Effector CD4-positive, alpha-beta T cell (primary cell): ENCODE measurements at places on chromosomes 3 and 15.

- no peak for DNase-seq
These were observed 34.3 kb upstream of the ZMAT3 start for GRCh38 chr3:179105881-179106280.

DNA sequence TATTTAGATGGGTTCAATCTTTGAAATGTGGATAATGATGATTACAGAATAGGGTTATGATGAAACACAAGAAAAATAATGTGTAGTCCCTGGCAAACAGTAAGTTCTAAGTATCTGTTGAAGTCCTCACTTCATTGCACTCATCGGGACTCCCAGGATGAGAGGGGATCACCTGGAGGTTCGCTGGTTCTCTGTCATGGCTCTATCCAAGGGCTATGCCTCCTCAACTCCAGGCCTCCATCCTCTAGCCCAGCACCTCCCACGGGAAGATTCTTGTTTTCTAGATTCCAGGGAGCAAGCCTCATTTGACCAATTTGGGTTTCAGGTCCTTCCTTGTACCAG lies 45.5 kb downstream of the ANP32A start:
- DNase-seq: no peak

DNA sequence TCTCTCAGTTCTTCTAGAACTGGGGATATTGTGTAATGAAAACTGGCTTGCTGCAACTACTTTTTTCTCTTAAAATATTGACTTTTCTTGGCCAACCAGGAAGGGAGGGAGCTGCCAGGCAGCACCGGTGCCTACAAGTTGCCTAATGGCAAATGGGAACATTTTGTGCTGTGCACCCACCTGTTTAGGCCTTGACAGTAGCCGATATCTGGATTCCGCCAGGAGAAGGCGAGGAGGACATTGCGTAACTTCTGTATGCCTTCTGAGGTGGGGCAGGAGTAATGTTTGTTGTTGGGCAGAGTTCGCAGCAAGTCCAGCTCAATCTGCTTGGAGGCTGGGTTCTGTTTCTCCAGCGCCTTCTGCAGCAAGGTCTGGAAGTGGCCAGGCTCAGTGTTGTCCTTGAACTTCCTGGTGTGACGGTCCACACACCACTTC lies 64.9 kb downstream of the TBC1D2B start:
- DNase-seq: no peak

GRCh38 chr3:101229681-101230080 lies 90.7 kb downstream of the IMPG2 start:
- DNase-seq: no peak

- peak; percentile 38 for DNase-seq
These were observed 150.2 kb downstream of the DNAJB8 start for GRCh38 chr3:128316481-128316891.

DNA sequence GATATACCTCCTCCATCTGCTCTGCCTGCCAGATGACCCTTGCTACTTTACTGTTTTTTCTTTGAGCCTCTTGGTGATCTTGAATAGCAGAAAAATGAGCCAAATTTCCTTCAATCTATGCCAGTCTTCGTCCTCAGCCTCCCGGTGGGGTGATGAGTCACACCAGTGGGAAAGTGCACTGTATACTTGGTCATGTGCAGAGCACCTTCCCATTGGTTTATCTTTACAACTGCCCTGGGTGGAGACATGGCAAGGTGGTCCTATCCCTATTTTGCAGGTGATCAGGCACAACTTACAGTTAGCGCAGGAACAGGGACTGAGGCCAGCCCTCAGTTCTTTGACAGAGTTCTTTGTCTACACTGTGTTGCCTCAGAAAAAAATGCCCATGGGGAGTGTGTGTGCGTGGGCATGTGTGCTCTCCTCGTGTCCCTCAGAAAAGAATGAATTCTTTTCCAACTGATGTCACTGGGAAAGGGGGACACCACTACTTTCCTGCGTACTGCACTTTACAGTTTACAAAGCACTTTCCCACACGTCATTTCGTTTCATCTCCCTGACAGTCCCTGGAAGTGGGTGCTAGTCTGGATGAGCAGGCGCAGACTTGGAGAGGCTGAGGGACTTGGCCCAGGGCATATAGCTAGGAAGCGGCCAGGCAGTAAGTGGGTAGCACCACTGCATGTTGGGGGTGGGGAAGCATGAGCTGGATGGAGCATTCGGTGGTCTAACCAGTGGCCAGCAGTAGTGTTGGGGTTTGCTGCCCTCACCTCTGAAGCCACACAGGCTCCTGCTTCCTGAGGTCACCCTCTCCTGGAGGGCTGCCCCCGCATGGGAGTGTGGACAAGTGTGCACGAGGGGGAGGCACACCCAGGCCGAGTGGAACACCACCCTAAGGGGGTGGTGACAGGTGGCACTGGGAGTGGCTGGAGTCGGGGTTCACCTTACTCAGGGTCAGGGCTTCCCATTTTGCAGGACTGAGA lies 24.1 kb downstream of the SMAD3 start:
- DNase-seq: no peak

GRCh38 chr15:29669823-29670222 lies 152.4 kb downstream of the TJP1 start:
- DNase-seq: no peak

DNA sequence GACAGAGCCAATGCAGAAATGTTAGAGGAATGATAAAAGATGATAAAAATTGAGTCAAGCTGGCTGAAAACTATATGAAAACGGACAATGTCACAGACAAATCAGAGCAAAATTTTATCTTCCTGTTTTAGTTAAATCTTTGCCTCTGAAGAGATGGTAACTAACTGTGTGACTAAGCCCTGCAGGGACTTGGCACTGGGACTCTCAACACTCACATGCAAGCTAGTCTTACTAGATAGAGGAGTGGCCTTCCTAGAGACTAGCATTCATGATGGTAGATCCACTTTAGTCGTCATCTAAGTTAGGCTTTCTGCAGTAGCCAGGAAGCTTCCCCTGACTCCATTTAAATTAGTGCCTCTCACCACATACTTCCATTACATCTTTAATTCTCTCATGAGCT lies 4.1 kb downstream of the CCDC191 start:
- no peak for DNase-seq

GRCh38 chr15:81108427-81108826 lies 25.6 kb upstream of the CFAP161 start:
- DNase-seq: no peak

- DNase-seq: no peak
These were observed 150.5 kb downstream of the CFAP20DC start for GRCh38 chr3:58899159-58899952.

GRCh38 chr3:14477311-14477935 lies 62.7 kb downstream of the GRIP2 start:
- DNase-seq: no peak

- DNase-seq: no peak
These were observed 568 bp downstream of the SENP2 start for GRCh38 chr3:185586686-185587039.

GRCh38 chr3:58260733-58261132 lies 23.1 kb downstream of the ABHD6 start:
- no peak for DNase-seq

DNA sequence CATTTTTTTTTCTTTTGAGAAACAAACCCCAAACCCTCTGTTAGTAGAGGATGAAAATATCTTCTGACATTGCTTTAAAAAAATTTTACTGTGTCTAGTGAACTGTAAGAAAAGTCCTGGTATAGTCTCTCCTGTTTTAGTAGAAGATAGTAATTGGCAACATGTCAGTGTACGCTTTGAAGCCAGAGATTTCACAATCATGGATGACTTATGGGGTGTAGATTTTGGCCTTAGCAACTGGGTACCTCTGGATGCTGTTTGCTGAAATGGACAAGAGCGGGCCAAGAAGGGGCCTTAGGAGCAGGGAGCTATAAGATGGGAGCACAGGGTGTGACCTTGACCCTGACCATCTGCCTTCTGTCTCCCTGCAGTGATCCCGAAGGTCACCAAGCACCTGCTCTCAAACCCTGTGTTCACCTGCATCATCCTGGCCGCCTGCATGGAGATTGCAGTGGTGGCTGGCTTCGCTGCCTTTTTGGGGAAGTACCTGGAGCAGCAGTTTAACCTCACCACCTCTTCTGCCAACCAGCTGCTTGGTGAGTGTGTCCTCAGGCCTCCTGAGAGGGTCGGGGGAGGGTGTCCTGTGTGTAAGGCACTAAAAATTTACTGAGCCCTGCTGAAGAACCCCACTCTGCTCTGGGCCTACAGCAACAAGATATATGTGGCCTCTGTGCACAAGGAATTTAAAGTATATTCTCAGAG lies 266.7 kb downstream of the SLCO3A1 start:
- no peak for DNase-seq

- no peak for DNase-seq
These were observed 141.7 kb downstream of the TIGIT start for GRCh38 chr3:114435386-114436115.

DNA sequence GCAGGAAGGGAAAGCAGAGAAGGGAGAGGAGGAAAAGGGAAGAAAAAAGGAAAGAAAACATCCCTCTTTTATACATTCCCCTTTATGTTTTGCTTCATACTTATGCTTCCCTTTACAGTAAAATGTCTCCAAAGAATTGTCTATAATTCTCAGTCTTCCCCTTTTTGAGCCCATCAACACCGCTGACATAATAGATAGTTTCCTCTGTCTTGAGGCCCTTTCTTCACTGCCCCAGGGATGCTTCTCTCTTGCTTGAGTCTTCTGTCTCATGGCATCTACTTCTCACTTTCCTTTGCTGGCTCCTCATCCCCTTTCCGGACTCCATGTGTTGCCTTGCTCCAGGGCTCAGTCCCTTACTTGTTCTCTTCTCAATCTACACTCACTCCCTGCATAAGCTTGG lies 99.7 kb upstream of the DAZL start:
- no peak for DNase-seq

DNA sequence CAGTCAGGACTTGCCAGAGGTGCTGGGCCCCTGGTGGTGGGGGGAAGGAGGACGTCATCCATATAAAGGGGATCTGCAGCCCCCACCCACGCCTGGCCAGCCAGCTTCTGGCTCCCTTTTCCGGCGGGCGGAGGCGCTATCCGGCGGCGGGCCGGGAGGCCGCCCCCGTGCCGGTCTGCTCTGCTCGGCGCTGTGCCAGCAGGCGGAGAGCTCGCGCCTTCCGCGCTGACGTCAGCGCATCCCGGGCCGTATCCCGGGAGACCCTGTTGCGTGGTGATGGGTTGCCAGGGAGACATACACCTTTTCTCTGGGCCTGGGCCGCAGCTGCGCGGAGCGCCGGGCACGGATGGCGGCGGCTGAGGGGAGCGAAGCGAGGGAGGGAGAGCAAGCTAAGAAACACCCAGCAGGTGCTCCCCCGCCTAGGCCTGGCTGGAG lies 1.1 kb downstream of the FAM131A start:
- DNase-seq: no peak

GRCh38 chr3:63595221-63595620 lies 57.3 kb upstream of the SNTN start:
- DNase-seq: no peak

DNA sequence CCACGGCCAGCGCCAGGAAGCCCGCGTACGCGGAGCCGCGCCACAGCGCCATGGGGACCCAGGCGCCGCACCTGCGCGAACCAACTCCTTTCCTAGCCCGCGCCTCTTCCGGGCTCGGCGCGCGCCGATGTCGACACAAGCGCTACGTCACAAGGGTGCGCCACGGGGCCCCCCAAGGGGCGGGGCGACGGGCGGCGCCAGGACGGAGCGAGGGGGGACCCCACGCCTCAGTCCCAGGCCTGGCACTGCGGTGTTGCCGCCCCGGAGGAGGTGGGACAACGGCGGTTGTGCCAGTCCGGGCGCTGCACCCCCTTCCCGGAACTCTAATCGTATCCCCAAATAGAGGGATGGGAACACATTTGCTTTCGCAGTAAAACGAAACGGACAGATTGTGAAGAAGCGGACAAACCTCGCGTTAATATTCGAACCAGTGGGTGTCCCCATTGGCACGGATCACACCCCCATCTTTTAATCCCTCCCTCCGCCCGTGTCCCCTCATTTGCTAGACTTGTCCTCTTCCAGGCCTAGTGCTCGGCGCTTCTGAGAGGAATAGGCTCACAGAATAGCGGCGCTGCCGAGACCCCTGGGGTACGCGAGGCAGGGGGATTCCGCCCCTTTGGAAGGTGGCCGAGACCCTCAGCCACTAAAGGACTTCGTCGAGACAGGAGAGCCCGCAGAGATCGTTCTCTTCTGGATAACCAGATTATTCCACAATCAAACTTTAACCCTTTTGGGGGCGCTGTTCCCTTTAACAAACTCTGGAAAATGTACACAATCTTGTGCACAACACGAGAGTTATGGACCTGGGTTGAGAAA lies at the start of gene ADPGK:
TSS of gene ADPGK (minus strand) at position 119 of the 816 bp plus-strand sequence. CDS start at position 52, 67 bp downstream.
- DNase-seq: peak; percentile 93

GRCh38 chr15:97521381-97522285 lies 438.9 kb upstream of the ARRDC4 start:
- no peak for DNase-seq

- no peak for DNase-seq
These were observed 135.4 kb downstream of the ATG7 start for GRCh38 chr3:11407644-11408043.

GRCh38 chr15:29429584-29429983 lies 160.0 kb upstream of the NSMCE3 start:
- no peak for DNase-seq

- DNase-seq: no peak
These were observed 563.5 kb downstream of the PDCD6IP start for GRCh38 chr3:34361921-34362320.

- no peak for DNase-seq
These were observed 215.5 kb downstream of the CACNA2D3 start for GRCh38 chr3:54337846-54338245.

DNA sequence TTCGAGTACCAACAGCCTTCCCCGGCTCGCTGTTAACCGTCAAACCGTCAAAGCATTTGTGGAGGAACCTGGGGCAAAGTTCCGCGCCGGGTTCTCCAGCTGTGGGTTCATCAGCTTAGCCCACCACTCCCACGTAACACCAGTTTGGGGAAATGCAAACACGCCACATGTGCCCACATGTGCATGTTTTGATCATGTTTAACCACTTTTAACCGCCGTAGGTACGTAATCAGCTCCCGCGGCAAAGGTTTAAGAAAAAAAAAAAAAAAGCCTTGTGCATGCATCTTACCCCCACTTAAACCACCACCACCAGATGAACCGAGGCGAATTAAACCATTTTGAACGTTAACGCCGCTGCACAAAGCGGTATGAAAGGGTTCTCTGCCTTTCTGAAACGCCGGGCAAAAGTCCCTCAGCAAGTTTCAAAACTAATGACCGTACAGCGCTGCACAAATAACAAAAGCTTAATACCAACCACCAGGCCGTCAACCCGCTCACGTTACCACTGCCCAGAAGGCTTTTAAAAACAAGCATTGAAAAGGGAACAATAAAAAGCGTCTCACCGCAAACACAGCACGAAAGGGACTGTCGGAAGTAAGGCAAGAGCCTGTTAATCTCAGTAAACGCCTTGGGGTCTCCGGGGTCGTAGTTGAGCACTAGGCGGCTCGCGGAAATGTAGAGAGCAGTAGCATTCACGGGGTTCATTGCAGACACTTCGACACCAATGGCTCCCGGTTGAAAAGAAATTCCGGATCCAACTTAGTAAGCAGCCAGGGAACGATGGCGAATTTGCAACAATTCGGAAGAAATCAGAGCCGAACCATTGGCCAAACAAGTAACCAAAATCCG lies 1.5 kb downstream of the MSL2 start:
- DNase-seq: peak; percentile 76

DNA sequence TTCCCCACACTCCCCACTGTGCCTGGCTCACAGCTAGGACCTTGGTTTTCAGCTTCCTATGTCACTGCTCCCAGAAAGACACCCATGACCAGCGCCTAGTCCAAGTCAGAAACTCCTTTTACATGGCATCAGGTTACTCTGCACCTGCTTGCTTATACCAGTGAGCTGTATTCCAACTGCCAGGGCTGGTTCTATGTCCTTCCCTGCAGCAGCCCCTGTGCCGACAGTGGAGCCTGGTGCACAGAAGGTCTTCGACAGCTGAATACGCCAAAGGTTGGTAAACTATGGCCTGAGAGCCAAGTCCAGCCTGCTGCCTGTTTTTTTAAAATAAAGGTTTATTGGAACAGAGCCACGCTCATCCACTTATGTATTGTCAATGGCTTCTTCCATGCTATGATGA lies 102.5 kb downstream of the IQSEC1 start:
- no peak for DNase-seq
